ENCODE measurements at places on chromosomes 2 and 18. TPM values are rescaled to one million over a fixed set of nuclear protein-coding genes. Genes with fewer than 3 reads are reported as not detected.

DNA sequence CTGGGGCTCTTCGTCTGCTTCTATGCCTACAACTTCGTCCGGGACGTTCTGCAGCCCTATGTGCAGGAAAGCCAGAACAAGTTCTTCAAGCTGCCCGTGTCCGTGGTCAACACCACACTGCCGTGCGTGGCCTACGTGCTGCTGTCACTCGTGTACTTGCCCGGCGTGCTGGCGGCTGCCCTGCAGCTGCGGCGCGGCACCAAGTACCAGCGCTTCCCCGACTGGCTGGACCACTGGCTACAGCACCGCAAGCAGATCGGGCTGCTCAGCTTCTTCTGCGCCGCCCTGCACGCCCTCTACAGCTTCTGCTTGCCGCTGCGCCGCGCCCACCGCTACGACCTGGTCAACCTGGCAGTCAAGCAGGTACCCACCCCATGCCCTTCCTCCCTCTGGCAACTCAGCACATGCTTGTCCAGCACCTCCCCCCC, 24.2 kb downstream of the STEAP3 start:
- no peak for DNase-seq

- DNase-seq: no peak
Observed at GRCh38 chr2:88036182-88036581, 19.4 kb downstream of the KRCC1 start.

- DNase-seq: no peak
Observed at GRCh38 chr2:9761577-9761976, 81.7 kb upstream of the TAF1B start.

- no peak for DNase-seq
Observed at GRCh38 chr2:197414515-197414914, 20.3 kb downstream of the SF3B1 start.

- no peak for DNase-seq
Observed at GRCh38 chr2:235854276-235854675, 313.9 kb downstream of the GBX2 start.

DNA sequence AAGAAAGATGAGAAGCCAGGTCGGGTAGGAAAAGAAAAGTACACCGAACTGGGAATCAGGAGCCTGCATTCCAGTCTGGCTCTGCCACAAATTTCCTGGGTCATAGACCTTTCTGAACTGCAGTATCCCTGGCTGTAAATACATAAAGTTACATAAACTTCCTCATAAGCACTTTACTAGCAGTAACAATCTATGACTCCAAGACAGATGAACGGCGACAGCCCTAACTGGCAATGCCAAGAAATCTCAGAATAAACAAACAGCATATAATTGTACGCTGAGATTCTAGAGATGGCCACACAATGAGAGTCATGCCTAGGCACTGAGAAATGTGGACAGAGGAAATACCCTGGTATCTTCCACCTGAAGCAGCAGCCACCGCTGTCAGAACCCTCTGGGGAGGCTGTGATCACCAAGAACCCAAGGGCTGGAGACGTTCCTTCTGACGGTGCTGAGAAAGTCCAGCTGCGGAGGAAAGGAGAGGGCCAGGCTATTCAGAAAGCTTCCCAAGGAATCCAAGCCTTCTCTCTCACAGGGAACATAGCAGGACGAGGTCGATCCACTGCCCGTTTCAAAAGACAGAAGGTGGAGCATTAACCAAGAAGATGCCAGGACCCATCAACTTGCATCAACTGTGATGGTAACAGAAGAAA, 89.3 kb upstream of the SLC66A3 start:
- DNase-seq: no peak

GRCh38 chr2:43057742-43058725, 168.4 kb downstream of the ZFP36L2 start:
- no peak for DNase-seq

XPO1 gene
- 871 TPM for total RNA-seq

C2orf66 gene
- total RNA-seq: not detected

RAPH1 gene
- 35.9 TPM for total RNA-seq

DHRS9 gene
- total RNA-seq: 0.82 TPM

Measured in frontal cortex (tissue), 4 donors.